Metanephros (tissue), 2 donors: ENCODE measurements at places on chromosomes 5 and 9. TPM values are rescaled to one million over a fixed set of nuclear protein-coding genes. Genes with fewer than 3 reads are reported as not detected.

RNF183 gene
- 3.1 TPM for total RNA-seq

SPINK4 gene
- not detected for total RNA-seq

ZFR gene
- 78.0 TPM for total RNA-seq

AQP7 gene
- 24.2 TPM for total RNA-seq

CDH9 gene
- 10.2 TPM for total RNA-seq

LHX3 gene
- total RNA-seq: not detected

LCN1 gene
- total RNA-seq: not detected

CTXN3 gene
- 0.47 TPM for total RNA-seq

SOWAHA gene
- 6.9 TPM for total RNA-seq

FAM78A gene
- 10.6 TPM for total RNA-seq

TSC1 gene
- 63.8 TPM for total RNA-seq

SNX30 gene
- 23.7 TPM for total RNA-seq

ITK gene
- 0.99 TPM for total RNA-seq

PPP2R2B gene
- 10.3 TPM for total RNA-seq

PLPP7 gene
- total RNA-seq: 29.5 TPM

GMCL2 gene
- not detected for total RNA-seq

PCDHB16 gene
- total RNA-seq: 7.8 TPM

FGFR4 gene
- total RNA-seq: 57.7 TPM
